ENCODE measurements at places on chromosomes 11 and 22. TPM values are rescaled to one million over a fixed set of nuclear protein-coding genes. Genes with fewer than 3 reads are reported as not detected.

DNA sequence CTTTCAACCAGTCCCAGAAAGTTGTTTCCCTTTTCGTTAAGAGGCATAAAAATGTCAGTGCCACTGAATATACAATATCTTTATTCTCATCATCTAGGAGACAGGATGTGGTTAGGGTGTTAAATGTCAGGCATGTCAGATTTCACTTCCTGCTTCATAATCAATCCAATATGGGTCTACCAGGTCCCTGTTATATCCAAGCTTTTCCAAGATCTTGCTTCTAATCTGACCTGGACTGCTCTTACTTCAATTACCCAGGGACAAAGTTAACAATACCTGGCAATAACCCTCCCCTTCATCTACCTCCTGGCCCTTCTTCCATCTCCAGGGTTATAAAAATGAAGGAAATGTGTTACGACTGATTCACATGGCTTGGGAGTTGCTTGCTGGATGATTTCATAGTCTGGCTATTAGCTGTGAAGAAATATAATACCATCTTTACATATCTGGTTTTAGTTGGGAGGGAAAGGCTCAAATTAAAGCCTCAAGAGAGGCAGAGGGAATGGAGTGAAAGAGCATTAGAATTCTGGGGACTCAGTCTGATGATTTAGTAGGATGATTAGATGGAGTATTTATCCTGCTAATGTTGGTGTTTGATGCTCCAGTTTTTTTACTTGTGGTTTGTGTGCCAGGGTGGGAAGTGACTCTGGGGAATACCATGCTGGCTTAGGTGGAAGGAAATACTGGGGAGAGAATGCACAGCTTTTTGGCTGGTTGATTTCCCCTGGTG is 534.3 kb downstream of the ETS1 start:
- DNase-seq = no peak

DNA sequence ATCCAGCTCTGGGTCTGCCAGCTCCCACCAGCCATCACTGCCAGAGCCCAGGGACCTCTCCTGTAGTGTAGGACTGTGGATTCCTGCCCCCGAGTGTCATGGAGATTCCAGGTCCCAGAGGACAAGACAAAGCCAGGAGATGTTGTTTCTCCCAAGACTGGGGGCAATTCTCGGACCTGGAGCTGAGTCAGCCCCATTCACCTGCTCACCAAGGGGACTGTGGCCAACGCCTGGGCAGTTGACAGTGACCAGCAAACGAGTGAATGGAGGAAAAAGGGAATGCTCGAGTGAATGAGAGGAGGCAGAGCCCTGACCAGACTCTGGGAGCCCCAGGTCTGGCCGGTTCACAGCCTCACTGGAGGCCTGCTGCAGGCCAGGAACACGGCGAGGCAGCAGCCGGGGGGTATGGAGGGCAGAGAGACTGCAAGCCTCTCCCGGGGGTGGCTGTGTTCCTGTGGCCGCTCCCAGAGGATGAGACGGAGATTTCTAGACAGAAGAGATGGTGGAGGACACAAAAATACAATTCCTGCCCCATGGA is 61.3 kb upstream of the PRR5 start:
- no peak for DNase-seq

GRCh38 chr22:50040717-50041116 is 17.4 kb downstream of the TTLL8 start:
- DNase-seq = no peak

- peak; percentile 13 for DNase-seq
Observed at GRCh38 chr11:20248121-20248772, 88.0 kb upstream of the DBX1 start.

GRCh38 chr11:118696673-118697226 is 17.3 kb upstream of the TREH start:
- DNase-seq = no peak

GRCh38 chr11:77267962-77268361 is 33.5 kb downstream of the GDPD4 start:
- no peak for DNase-seq

DNA sequence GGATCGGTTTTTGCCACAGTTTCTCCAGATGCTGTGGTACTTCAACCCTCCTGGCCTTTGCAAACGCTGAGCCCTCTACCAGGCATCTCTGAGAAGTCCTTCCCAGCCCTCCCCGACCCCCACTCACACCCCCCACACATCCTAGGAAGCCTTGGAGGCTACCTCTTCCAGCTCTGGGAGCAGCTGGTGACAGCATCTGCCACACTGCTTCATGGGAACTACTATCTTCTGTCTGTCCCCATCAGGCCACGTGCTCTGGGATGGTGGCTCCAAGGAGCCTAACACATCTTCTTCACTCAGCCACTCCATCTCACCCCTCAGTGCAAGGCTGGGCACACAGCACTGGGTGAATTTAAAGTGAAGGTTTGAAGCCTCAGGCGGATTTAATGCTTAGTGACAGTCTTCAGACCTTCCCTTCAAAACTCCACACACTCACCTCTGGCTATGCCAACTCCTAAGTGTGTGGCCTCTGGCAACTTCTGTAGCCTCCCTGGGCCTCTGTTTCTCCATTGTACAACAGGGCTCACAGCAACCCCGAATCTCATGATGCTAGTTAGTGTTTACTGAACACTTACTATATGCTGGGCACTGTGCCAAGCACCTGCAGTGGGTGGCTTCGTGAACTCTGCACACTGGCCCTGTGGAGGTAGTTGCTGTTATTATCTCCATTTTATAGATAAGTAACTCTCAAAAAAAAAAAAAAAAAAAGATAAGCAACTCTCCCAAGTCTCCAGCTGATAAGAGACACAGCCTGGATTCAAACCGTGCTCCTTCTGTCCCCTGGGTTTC is 7.3 kb upstream of the TP53I11 start:
- DNase-seq = no peak

GRCh38 chr11:129580278-129580677 is 204.6 kb downstream of the BARX2 start:
- DNase-seq = no peak

DNA sequence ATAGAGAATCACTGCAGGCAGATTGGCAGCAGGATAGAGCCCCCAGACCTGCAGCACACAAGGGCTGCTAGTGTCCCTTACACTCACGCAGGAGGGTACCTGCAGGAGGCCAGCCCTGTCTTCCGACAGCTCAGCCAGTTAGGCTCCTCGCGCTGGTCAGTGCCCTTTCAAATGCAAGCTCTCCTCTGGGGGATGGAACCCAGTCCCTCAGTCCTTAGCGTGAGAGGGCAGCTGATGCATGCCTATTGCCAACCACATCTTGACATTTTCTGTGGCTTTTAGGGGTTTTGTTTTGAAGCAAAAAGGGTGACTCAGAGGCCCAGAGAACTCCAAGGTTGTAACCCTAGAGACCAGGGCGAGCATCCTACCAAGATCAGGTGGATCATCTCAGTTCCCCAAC is 40.0 kb downstream of the WNT11 start:
- DNase-seq = no peak

DNA sequence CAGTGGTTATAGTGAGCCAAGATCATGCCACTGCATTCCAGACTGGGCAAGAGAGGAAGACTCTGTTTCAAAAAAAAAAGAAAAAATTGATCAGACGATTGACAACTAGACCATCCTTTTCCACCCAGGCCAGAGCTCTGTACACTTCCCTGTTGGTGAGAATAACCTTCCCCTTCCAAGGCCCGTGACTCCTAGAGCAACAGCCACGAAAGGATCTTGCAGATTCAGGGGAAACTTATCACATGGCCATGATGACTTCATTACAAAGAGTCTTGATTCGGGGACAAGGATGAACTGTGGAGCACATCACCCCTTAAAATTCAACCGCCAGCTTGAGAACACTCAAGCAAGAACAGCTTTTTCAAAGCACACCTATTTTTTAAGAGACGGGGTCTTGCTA is 10.3 kb downstream of the CD5 start:
- DNase-seq = no peak

DNA sequence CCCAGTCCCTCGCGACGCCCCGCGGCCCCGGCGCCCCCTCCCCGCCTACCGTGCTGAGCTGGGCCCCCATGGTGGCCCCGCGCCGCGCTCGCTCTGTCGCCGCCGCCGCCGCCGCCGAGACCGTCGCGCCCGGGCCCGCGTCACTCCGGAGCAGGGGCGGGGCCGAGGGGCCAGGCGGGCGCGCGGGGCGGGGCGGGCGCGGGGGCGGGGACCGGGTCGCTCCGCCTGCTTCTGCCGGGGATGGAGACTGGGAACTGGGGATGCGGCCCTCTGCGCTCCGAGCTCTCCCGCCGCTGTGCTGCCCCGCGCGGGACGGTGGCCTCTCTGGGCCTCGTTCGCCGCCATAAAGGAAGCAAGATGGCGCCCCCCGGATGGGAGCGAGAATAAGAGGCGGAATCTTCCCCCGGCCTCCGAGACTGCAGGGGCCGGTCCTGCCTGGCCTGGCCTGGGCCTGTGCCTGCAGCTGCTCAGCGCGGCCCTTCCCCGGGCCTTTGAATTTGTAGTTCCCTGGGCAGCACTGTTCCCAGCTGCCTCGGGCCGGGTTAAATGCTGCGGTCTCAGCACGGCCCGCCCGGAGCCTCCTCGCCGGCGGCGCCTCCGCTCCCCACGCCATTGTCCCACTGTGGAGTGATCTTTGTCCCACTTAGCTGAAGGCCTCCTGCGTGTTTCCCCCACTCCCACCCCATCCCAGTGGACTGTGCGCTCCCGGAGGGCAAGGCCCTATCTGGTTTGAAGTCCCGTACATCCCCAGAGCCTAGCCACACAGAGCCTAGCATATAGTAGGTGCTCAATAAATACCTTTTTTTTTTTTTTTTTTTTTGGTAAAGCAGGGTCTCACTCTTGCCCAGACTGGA is at the start of gene CYB5R3:
Gene CYB5R3 (minus strand): TSS at position 147 of the 854 bp plus-strand sequence. CDS start 77 bp downstream, at position 70.
- peak; percentile 84 for DNase-seq

GRCh38 chr11:40597546-40598113 is 861.8 kb downstream of the LRRC4C start:
- DNase-seq = peak; percentile 2

DNA sequence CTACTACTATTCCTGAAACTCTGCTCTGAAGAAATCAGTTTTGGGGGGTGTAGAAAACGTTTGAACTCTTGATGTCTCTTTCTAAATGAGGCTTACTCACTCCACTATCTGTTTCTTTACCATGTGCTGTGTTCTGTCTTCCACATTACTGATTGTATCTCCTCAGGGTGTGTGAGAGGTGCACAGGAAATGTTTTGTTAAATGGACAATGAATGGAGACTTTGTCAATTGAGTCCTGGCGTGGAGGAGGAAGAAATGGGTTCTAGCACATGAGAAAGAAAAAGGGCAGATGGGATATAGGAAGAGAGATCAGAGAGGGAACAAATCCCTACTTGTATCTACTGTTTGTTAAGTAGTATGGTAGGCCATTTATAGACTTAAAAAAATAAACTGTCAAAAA is 577.1 kb upstream of the CCDC90B start:
- DNase-seq = no peak

- DNase-seq = peak; percentile 78
Observed at GRCh38 chr11:9760193-9760575, 96.3 kb downstream of the SWAP70 start.

DNA sequence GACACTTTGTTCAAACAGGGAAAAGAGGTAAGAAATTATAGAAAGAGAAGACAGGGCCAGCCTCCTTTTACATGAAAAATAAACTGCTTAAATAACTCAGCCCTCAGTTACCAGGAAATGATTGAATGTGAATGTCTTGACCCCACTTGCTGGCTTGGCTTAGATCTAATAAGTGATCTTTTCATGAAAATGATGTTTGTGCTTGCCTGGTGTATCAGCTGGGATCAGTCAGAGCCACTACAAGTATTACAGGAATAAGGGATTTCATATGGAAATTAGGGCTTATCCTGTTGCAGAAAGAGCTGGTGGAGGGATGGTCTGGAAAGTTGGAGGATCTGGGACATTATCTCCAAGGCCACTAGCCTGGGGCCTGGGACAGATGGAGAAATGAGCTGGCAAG is 51.8 kb downstream of the COMMD9 start:
- no peak for DNase-seq

- DNase-seq = no peak
Observed at GRCh38 chr22:49667236-49667635, 160.4 kb downstream of the BRD1 start.

GRCh38 chr11:65976216-65977176 is 15.0 kb downstream of the SART1 start:
- DNase-seq = no peak

GRCh38 chr11:125084057-125084416 is 20.9 kb downstream of the SLC37A2 start:
- no peak for DNase-seq

DNA sequence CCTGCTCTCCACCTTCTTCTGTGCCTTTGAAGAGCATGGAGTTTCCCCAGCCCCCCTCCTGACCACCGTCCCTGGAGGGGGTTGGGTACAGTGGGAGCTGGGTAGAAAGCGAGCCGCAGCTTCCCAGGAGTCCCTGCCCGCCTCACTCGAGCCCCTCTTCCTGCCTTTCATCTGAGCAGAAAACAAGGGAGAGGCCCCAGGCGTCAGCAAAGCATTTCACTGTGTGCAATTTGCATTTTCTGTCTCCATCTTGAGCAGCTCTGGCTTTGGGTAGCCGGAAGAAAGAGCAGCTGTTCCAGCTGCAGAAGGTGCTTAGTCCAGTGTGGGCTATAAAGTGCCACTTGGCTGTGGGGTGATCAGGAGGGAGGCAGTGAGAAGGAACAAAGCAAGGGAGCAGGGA is 229.7 kb downstream of the CEP164 start:
- no peak for DNase-seq

SHISAL1 gene
- polyA plus RNA-seq = 14.9 TPM

CCDC134 gene
- 10.2 TPM for polyA plus RNA-seq

PRAME gene
- not detected for polyA plus RNA-seq

PRR33 gene
- polyA plus RNA-seq = 7.2 TPM

OR8G1 gene
- polyA plus RNA-seq = not detected

TAF1D gene
- polyA plus RNA-seq = 97.3 TPM

PKNOX2 gene
- 31.3 TPM for polyA plus RNA-seq

Data from hindlimb muscle (tissue), 1 donor.